ENCODE measurements at places on chromosomes 1 and 21.

DNA sequence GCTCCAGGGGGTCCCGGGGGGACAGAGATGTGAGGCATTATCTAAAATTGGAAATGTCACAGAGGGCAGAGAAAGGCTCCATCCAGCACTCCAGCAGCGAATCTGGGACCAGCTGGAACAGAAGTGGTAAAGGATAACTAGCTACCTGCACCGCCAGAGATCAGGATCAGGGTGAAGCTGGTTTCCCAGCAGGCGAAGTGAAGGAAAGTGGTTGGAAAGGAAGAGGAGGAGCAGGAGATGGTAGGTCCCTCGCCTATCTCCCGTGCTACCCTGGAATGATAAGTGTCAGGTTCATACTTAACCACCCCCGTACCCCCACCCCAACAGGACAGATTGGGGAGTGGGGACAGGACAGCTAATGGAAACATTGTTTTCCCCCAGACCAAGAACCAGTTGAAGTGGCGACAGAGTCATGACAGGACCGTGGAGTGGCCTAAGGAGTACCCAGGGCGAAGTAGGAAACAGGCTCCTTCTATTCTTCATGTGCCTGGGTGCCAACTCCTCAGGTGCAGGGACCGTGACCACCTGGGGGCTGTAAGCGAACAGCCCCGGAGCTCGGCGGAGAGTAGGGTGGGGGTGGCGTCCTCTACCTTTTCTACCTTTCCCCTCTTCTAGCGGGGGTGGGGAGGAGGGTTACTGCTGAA is 717 bp downstream of the B4GALT3 start:
- DNase-seq, result no peak

DNA sequence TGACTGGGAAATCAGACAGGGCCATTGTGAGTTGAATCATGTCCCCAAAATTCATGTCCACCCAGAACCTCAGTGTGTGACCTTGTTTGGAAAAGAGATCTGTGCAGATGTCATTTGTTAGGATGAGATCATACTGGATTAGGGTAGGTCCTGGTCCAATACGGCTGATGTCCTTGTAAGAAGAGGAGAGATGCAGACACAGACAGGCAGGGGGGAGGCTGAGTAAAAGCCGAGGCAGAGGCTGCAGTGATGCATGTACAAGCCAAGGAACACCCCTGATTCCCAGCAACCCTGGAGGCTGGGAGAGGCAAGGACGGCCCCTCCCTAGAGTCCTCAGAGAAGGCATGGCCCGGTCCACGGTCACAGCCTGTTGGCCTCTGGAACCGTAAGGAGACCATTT is 15.9 kb upstream of the NPPB start:
- no peak for DNase-seq

GRCh38 chr1:212481438-212481767 is 48.7 kb downstream of the NENF start:
- DNase-seq, result no peak

GRCh38 chr1:107202007-107202406 is 61.2 kb downstream of the NTNG1 start:
- DNase-seq, result no peak

DNA sequence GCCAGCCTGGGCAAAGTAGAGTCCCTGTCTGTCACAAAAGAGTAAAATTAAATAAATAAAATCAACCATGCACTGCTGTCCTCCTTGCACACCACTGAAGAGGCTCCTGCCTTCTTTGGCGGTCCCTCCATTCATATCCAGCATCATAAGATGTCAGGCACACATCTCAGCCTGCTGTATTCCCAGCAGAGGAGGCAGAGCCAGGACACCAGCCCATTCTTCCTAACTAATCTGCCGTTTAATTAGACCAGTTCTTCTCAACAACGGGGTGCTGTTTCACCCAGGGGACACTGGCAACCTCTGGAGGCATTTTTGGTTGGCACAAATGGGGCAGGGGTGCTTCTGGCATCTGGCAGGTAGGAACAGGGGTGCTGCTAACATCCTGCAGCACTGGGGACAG is 119.7 kb downstream of the ETS2 start:
- no peak for DNase-seq

DNA sequence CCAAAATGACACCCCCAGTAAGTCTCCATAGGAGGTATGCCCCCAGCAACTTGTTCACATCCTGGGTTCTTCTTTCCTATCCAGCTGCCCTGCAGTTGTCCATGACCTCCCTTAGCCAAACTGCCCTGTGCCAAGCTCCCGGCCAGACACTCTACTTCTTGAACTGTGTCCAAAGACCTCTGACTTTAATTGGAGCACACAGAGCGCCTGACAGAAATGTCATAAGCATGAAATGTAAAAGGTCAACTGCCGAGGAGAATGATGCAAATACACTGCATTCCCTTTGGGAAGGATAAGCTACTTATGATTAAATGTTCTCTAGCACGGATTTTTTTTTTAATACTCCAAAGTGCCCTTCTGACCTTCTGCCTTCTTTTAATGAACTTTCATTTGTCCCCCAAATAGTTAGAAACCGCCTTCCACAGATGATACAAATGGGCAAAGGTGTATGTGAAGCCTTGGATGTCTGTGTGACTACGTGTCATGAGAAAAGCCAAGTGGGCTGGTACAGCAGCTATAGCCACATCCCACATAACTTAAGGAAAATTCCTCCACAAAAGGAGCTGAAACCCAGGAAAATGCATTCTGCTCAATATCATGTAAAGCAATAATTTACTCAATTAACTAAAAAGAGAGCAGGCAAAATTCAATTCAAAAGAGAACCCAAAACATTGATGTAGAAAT is 26.8 kb downstream of the PALMD start:
- no peak for DNase-seq

GRCh38 chr1:201264554-201264953 is 18.8 kb upstream of the PKP1 start:
- no peak for DNase-seq

DNA sequence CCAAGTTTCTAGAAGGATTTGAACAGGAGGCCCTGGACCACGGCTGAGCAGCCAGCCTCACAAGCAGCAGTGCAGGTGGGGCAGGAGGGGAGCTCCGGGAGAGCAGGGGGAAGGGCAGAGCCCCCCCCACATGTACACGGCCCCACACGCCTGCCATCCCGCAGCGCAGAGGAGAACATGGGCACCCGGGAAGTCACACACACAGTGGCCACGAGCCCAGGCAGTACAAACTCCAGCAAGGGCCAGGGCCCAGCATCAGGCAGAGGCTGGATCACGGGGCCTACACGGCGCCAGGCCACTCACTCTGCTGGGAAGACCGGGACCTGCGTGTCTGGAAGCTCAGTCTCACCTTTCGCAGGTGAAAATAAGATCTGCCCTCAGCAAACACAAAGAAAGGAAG is 5.2 kb downstream of the SUMO3 start:
- DNase-seq, result no peak
